Lung (tissue), 17 donors: ENCODE measurements at places on chromosomes 16 and 17. TPM values are rescaled to one million over a fixed set of nuclear protein-coding genes. Genes with fewer than 3 reads are reported as not detected.
A peak's percentile ranks its signal among the peaks of the same experiment; 100 is the strongest.

The LRRC36 gene
- polyA plus RNA-seq: 2.1 TPM

The KRT20 gene
- polyA plus RNA-seq: 0.24 TPM

The STXBP4 gene
- 1.4 TPM for polyA plus RNA-seq

The KLHL10 gene
- polyA plus RNA-seq: 0.12 TPM

The SEPTIN12 gene
- polyA plus RNA-seq: not detected

The BEAN1 gene
- polyA plus RNA-seq: 0.16 TPM

The DNAH9 gene
- 4.0 TPM for polyA plus RNA-seq

The SRL gene
- 0.30 TPM for polyA plus RNA-seq

The HOXB6 gene
- 5.4 TPM for polyA plus RNA-seq

The EZH1 gene
- polyA plus RNA-seq: 21.2 TPM

The MYH8 gene
- polyA plus RNA-seq: not detected

- H3K36me3 ChIP-seq: no peaks in the 10 kb centered on the region
- no peaks in the 10 kb centered on the region for H3K27me3 ChIP-seq
- H3K27ac ChIP-seq: peak overlapping the region; percentile 66
- peak; percentile 56 for DNase-seq
- peaks cover 9% of the 10 kb centered on the region for H3K4me1 ChIP-seq
Observed at GRCh38 chr17:55420776-55421178, 858 bp downstream of the MMD start.

DNA sequence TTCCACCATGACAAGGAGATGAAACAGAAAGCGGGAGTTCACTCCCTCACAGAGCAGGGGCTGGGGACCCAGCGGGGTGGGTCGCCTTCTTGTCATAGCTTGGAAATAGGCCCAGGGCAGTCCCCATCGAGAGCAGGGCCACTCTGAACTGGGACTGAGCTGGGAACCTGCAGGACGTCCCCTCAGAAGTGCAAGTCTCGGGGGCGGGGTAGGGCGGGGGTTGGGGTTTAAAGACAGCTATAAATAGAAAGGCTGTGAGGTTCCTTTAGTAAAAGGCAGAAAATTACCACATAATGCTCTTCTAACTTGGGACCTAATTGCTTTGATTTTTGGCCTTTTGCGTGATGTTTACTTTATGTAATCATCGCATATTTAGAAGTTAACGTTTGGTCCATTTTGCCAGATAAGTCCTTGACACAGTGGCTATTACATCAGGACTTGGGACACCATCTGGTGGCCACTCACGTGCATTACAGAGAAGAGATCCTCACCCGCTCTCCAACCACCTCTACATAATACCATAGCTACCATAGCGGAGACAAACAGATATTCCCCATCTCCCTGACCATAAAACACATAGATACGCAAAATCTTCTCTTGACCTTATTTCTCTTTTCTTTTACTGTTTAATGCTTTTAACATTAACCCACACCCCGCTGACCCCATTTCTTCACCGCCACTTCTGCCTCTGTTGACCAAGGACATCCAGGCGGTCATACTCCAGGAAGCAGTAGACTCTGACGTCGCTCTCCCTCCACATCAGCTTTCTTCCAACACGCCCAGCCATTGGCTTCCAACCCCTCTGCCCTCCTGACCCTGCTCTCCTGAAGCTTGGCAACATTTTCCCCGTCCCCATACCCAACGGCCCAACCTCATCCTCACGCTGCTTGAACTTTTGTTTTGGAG, 27.5 kb upstream of the PIK3R6 start:
- DNase-seq: peak; percentile 81
- H3K27me3 ChIP-seq: no peaks in the 10 kb centered on the region
- no peak overlapping the region for H3K4me3 ChIP-seq
- no peaks in the 10 kb centered on the region for H3K36me3 ChIP-seq
- no peak overlapping the region for H3K27ac ChIP-seq

DNA sequence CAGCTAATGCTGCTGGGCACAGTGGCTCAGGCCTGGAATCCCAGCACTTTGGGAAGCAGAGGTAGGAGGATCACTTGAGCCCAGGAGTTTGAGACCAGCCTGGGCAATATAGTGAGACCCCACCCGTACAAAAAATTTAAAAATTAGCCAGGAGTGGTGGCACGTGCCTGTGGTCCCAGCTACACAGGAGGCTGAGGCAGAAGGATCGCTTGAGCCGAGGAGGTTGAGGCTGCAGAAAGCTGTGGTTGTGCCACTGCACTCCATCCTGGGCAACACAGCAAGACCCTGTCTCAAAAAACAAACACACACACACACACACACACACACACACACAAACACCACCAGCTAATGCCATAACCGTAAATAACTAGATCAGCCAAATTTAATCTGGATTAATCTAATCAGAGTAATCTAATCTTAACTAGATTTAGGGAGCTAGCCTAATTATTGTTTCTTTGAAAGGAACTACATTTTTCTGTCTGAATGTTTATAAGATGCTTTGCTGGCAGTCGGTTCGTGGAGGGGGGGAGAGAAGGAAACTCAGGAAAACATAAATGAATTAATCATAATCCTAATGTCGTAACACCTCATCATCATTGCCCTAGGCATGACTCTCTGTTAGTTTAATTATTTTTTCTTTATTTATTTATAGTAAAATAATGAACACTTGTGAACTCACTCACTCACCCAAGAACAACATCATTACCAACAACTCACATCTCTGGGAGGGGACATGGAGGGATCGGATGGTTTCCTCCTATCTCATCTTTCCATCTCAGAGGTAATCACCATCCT, 12.5 kb upstream of the RBBP6 start:
- DNase-seq: peak; percentile 57
- H3K4me1 ChIP-seq: no peaks in the 10 kb centered on the region
- no peaks in the 10 kb centered on the region for H3K36me3 ChIP-seq
- no peak overlapping the region for H3K4me3 ChIP-seq
- no peak overlapping the region for H3K27ac ChIP-seq
- no peaks in the 10 kb centered on the region for H3K27me3 ChIP-seq

- peaks cover 6% of the 10 kb centered on the region for H3K4me1 ChIP-seq
- no peak for DNase-seq
- H3K4me3 ChIP-seq: no peak overlapping the region
- H3K27ac ChIP-seq: peak overlapping the region; percentile 40
Observed at GRCh38 chr17:4540687-4541327, 14.4 kb downstream of the MYBBP1A start.

GRCh38 chr16:46895399-46896313, 11.5 kb downstream of the GPT2 start:
- peaks cover 11% of the 10 kb centered on the region for H3K4me1 ChIP-seq
- DNase-seq: no peak
- peaks cover under 1% of the 10 kb centered on the region for H3K36me3 ChIP-seq
- H3K27me3 ChIP-seq: no peaks in the 10 kb centered on the region
- H3K4me3 ChIP-seq: no peak overlapping the region
- H3K27ac ChIP-seq: no peak overlapping the region

GRCh38 chr16:73093146-73094144, 45.5 kb upstream of the ZFHX3 start:
- peak; percentile 51 for DNase-seq
- no peak overlapping the region for H3K27ac ChIP-seq
- no peaks in the 10 kb centered on the region for H3K4me1 ChIP-seq

- peak overlapping the region; percentile 98 for H3K4me3 ChIP-seq
- DNase-seq: no peak
- no peaks in the 10 kb centered on the region for H3K36me3 ChIP-seq
- no peaks in the 10 kb centered on the region for H3K27me3 ChIP-seq
- peak overlapping the region; percentile 80 for H3K27ac ChIP-seq
Observed at GRCh38 chr17:30379903-30380381, 1.2 kb downstream of the CPD start.

GRCh38 chr16:69340095-69340644, 598 bp downstream of the NIP7 start:
- peaks cover 8% of the 10 kb centered on the region for H3K36me3 ChIP-seq
- DNase-seq: no peak
- H3K27me3 ChIP-seq: no peaks in the 10 kb centered on the region
- H3K27ac ChIP-seq: peak overlapping the region; percentile 55
- peak overlapping the region; percentile 75 for H3K4me3 ChIP-seq

DNA sequence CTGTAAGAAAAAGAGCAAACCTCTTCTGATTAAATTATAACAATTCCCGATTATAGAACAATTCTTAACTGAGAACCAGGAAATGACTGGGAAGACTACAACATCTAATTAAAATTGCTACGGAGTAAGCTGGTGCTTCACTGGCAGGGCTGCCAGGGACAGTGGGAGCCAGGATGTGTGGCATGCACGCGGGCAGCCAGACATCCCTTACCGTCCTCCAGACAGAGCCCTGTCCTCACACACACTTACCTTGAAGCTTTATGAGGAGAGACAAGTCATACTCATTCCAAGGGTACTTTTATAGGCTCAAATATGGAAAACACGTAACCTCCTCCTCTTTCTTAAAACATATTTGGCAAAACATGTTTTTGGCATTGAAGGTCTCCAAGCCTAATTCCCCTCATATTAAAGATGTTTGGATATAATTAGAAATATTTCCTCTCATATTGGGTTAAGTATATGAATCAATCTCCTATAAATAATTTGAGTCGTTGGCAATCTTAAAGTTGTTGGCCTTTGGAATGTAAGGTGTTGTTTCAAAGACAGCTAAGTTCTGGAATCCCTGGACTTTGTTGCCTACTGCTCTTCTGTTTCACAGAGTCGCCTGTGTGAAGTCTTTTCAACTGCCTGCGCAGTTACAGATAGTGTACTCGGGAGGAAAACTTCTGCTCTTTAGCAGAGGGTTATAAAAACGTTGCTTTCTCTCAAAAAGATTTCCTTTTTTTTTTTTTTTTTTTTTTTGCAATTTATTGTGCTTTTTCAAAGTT, at the start of gene MYH1:
Gene MYH1, minus strand, starts transcription at position 272 of the 767 bp plus-strand sequence. CDS start 1,900 bp downstream, outside the sequence.
- H3K36me3 ChIP-seq: no peaks in the 10 kb centered on the region
- H3K27me3 ChIP-seq: no peaks in the 10 kb centered on the region
- no peak within 1 kb of the TSS for H3K27ac ChIP-seq
- no peaks in the 10 kb centered on the region for H3K4me1 ChIP-seq
- no peak within 1 kb of the TSS for H3K4me3 ChIP-seq

DNA sequence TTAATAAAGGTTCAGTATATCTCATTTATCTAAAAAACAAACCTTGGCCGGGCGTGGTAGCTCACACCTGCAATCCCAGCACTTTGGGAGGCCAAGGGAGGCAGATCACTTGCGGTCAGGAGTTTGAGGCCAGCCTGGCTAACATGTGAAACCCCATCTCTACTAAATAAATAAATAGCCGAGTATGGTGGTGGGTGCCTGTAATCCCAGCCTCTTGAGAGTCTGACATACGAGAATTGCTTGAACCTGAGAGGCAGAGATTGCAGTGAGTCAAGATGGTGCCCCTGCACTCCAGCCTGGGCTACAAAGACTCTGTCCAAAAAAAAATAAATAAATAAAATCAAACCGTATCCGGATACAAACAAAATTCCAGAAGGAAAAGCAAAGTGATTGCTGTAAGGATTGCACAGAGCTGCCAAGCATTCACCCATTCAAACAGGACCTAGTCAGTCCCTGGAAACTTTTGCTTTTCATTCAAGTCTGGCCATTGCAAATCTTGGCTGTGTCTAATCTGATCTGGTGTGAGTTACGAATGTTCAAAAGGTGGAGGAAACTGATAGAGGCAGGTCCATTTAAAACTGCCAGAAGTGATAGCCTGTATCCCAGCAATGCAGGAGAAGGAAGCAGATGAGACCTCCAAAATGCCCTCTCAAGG, 102.5 kb upstream of the CLEC3A start:
- H3K27me3 ChIP-seq: no peaks in the 10 kb centered on the region
- H3K27ac ChIP-seq: no peak overlapping the region
- peak; percentile 35 for DNase-seq
- no peaks in the 10 kb centered on the region for H3K36me3 ChIP-seq

DNA sequence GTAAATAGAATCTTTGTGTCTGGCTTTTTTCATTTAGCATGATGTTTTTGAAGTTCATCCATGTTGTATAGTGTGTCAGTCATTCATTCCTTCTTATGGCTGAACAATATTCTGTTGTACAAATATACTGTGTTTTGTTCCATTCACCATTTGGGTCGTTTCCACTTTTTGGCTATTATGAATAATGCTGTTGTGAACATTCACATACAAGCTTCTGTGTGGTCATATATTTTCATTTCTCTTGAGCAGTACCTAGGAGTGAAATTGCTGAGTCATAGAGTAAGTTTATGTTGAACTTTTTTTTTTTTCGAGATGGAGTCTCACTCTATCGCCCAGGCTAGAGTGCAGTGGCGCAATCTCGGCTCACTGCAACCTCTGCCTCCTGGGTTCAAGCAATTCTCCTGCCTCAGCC, 32.3 kb upstream of the TAOK1 start:
- H3K27me3 ChIP-seq: no peaks in the 10 kb centered on the region
- H3K4me3 ChIP-seq: no peak overlapping the region
- no peak overlapping the region for H3K27ac ChIP-seq
- H3K4me1 ChIP-seq: no peaks in the 10 kb centered on the region

GRCh38 chr17:52824542-52824941, 666.0 kb upstream of the CA10 start:
- H3K4me1 ChIP-seq: no peaks in the 10 kb centered on the region
- no peak for DNase-seq
- H3K4me3 ChIP-seq: no peak overlapping the region
- no peak overlapping the region for H3K27ac ChIP-seq
- H3K36me3 ChIP-seq: no peaks in the 10 kb centered on the region
- H3K27me3 ChIP-seq: no peaks in the 10 kb centered on the region

DNA sequence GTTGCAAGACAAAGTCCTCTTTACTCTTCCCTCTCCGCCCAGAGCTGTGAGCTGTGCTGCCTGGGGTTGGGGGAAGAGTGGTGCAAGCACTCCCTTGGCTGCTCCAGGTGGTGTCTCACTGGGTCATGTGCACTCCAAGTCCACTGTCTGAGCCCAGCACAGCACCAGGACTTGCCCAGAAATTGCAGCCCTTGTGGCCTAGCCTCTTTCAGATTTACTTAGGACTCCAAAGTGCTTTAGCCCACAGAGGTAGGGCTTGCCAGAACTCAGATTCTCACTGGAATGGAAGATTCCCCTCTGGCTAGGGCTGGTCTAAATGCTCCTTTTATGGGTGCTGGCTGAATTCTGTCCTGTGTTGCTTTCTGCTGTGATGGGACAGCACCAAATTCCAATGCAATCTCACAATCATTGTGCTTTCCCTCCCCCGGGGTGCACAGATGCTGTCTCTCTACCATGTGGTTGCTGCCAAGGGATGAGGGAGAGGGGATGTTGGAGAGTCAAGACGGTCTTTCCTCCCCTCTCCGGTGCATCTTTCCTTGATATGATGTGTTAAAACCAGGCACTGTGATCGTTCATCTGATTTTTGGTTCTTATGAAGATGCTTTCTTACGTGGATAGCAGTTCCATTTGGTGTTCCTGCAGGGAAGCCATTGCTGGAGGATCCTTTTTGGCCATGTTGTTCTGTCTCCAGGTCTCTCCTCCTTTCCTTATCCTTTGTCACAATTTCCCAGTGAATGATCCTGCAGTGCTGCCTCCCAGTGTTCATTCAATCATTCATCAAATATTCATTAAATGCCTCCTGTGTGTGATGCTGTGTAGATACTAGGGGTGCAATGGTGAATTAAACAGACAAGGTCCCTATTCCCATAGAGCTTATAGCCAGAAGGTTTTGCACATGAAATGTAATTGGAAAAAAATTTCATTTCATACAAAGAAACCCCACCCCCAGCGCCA, 216.3 kb downstream of the SPECC1 start:
- H3K27me3 ChIP-seq: no peaks in the 10 kb centered on the region
- H3K36me3 ChIP-seq: peaks cover 2% of the 10 kb centered on the region
- no peak for DNase-seq

GRCh38 chr16:11799509-11800381, 2.7 kb upstream of the ZC3H7A start:
- no peak for DNase-seq
- H3K4me1 ChIP-seq: peaks cover 13% of the 10 kb centered on the region
- H3K27me3 ChIP-seq: no peaks in the 10 kb centered on the region
- no peak overlapping the region for H3K4me3 ChIP-seq
